Substantia nigra (tissue), 51 donors: ENCODE measurements at places on chromosomes 3 and 15.
A peak's percentile ranks its signal among the peaks of the same experiment; 100 is the strongest.

- DNase-seq, result no peak
Observed at GRCh38 chr3:136914739-136915138, 43.0 kb upstream of the IL20RB start.

- no peak for DNase-seq
Observed at GRCh38 chr15:52855157-52855556, 65.0 kb upstream of the ONECUT1 start.

- DNase-seq, result no peak
Observed at GRCh38 chr3:87084868-87085267, 93.9 kb upstream of the VGLL3 start.

DNA sequence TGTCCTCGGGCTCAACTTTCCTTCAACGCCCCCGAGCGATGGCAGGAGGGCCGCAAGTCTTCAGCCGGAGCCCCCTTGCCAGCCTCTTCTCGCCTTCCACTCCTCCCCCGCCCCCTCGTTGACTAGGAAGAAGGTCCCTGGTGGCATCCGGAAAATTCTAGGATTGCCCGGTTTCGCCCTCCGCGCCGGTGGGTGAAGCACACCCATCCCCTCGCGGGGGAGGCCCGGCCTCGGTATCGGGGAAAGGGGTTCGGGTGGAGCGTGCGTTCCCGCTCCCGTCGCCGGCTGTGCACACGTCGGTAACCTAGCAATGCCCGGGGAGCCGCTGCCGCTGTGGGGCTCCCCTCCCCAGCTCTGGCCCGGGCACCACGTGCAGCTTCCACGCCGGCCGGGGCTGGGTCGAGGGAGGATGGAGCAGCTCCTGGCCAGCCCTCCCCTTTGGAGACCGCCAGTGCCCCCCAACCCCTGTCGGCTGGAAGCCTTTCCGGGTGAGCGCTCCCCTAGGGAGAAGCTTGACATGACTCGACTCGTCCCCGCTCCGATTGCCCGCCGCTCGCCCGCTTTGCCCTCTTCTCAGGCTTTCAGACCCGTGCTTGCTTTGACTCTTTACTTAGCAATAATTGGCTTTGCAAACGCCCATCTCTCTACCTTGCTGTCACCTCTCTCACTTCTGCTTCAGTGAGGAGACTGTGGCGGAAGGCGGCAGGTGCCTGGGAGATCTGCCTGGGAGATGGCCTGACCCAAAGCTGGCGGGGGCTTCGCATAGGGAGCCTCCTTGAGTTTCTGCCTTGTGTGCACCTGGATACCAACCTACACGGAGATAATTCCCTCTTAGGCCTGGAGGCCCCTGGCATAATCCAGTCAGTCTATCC, 1.3 kb downstream of the CACNA1D start:
- peak; percentile 33 for DNase-seq

DNA sequence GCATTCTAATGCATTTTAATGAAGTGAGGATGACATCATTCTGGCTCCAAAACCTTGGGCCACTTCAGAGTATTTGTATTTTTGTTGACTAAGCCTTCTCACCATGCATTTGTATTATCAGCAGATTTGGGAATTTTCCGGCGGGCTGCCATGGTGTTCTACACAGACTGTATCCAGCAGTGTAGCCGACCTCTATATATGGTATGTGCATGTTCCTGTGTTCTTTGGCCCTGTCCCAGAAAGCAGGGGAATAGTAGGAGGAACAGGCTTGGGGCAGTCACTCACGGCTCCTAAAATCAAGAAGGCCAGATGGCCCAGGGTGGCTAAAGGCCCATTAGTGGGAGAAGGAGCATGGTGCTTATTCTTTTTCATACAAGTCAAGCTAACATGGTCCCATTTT, 80.5 kb downstream of the USF3 start:
- DNase-seq, result no peak

GRCh38 chr3:89245612-89246011, 138.2 kb downstream of the EPHA3 start:
- no peak for DNase-seq

GRCh38 chr15:85062560-85062959, 80.9 kb downstream of the PDE8A start:
- no peak for DNase-seq

DNA sequence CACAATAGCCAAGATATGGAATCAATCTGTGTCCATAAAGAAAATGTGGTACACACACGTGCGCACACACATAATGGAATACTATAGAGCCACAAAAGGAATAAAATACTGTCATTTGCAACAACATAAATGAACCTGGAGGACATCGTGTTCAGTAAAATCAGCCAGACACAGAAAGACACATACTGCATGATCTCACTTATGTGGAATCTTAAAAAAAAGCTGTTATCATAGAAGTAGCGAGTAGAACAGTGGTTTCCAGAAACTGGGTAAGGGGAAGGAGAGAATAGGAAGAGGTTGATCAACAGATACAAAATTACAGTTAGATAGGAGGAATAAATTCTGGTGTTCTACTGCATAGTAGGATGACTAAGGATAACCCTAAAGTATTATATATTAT, 11.1 kb downstream of the ATOSA start:
- no peak for DNase-seq

GRCh38 chr3:24687671-24688070, 193.0 kb upstream of the THRB start:
- DNase-seq, result no peak

DNA sequence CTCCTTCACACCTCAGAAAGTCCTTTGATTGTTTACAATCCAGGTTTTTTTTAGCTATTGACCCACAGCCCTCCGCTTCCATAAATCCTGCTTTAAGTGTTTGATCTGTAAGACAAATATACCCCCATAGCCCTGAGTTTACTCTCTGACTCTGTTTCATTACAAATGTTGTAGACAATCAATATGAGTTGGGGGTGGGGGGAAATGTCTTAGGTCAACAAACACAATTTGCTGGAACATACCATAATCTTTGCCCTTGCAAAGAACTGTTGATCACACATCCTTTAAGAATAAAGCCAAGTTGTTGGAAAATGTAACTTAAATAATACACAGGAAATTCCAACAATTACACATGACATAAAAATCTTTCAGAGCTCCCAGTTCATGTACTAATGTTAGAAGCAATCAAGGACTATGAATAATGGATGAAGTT, 301.8 kb upstream of the SEMA6D start:
- no peak for DNase-seq

- no peak for DNase-seq
Observed at GRCh38 chr3:123110976-123111615, 44.3 kb downstream of the PDIA5 start.

GRCh38 chr15:77837649-77838025, 204.9 kb upstream of the LINGO1 start:
- no peak for DNase-seq

GRCh38 chr3:196774848-196775422, 35.3 kb downstream of the PAK2 start:
- no peak for DNase-seq

- no peak for DNase-seq
Observed at GRCh38 chr3:131033480-131034080, 6.9 kb downstream of the NEK11 start.

DNA sequence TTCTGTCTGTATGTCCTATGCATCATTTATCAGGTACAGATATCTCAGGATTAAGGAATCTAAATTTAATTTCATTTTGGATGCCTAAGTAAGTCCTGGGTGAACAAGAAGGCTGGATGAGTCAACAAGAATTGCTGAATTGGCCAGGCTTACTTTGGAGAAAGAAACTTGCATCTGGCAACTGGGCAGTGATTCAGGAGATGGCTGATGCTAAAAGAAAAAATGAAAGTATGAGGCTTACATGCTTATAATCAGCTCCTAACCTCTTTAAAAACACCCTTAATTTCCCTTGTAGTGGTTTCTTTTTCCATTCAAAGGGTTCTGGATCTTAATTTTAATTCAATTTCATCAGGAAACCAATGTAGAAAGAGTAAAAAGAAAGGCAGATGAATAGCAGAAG, 228.8 kb upstream of the PEX5L start:
- DNase-seq, result no peak

DNA sequence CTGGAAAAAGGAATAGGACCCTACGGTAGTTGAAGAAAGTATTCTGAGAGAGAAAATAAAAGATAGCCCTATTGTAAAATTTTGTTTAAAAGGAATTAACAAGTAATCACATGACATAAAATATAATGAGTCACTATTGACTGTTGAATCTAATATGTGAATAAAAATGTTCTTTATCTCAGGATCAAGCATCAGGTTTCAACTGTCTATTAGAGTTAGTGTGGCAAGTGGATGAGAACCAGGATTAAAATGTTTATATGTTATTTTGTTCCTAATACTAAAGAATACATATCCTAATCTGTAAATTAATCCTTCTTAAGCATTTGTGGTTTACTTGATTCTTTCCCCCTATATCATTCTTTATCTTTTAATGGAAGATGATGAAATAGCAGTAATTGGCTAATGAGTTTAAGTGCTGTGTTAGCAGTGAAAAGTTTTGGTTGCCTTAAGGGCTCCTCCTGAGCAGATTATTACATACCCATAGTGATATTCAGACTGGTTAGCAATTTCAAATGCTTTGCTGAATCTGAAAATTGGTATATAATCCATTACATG, 101.8 kb upstream of the BCHE start:
- no peak for DNase-seq

GRCh38 chr3:195612075-195612800, 28.5 kb upstream of the APOD start:
- no peak for DNase-seq

DNA sequence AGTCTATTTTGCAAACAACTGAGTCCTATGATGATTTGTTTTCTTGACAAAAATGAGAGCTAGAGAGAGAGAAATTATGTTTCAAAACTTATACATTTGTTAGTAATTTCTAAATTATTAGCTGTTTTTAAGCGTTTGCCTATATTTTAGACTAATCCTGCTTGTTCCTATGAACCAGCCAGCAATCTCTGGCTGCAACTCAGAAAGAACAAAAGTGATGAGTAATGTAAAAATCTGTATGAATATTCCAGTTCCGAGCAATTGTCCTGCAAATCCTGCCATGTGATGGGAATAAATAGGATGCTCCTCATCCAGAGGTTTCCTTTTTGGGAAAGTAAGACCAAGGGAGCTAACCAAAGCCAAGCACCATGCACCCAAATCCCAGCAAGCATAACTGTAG, 228.3 kb upstream of the GBE1 start:
- no peak for DNase-seq

GRCh38 chr3:56075089-56075488, 393.2 kb downstream of the ERC2 start:
- no peak for DNase-seq

GRCh38 chr3:41000471-41000870, 198.8 kb upstream of the CTNNB1 start:
- DNase-seq, result no peak

DNA sequence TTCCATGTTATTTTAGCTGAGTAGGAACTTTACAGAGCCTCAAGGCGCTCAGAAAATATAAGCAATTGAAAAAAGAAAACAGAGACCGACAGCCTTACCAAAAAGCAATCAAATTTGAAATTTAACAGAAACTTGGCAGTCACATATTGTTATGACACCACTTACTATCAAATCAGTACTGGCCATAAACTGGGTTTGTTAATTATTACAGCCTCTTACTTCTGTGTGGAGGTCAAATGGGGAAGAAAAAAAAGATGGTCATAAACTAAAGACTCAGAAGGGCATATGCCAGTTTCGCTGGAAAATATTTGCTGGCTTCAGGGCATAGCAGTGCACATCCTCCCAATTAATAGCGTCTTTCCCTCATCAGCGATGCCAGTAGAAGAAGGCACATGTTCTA, 45.5 kb upstream of the SUCLG2 start:
- no peak for DNase-seq

DNA sequence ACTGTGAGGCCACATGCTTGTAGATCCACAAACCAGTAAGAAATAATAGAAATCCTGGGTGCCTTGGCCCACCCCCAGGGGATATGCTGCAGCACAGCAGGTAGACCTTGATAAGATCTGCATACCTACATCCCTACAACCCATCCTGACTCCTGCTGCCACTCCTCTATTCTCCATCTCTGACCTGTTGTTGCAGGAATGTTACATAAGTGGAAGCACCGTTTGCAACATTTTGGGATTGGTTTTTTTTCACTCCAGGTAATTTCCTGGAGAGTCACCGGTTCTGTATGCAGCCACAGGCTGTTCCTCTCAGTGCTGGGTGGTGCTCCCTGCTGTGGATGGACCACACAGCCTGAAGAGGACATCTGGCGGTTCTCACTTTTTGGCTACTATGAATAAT, 16.1 kb upstream of the CSPG5 start:
- no peak for DNase-seq

GRCh38 chr15:41258750-41259471, 27.8 kb downstream of the CHP1 start:
- no peak for DNase-seq

DNA sequence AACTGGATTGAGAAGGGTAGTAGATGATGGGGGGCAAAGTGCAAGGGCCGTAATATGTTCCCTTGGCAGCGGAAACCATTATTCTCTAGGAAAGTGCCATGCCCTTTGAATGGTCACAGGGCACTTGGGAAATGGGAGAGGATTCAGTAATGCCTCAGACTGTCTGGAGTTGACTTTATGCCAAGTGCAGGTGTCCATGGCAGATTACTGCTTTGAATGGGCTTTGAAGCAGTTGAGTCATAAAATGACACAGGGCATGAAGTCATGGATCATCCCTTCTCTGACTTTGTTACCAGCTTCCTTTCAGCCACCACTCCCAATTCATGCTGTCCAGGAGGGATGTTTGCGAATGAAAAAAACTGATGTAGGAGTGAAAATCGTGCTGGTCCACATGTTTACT, 20.1 kb downstream of the AADACL2 start:
- no peak for DNase-seq
